Activated naive CD8-positive, alpha-beta T cell treated with anti-CD3 and anti-CD28 coated beads for 36 hours (primary cell): ENCODE measurements at places on chromosomes 7 and 10. TPM values are rescaled to one million over a fixed set of nuclear protein-coding genes. Genes with fewer than 3 reads are reported as not detected.

Gene ASB10
- total RNA-seq: not detected

DNA sequence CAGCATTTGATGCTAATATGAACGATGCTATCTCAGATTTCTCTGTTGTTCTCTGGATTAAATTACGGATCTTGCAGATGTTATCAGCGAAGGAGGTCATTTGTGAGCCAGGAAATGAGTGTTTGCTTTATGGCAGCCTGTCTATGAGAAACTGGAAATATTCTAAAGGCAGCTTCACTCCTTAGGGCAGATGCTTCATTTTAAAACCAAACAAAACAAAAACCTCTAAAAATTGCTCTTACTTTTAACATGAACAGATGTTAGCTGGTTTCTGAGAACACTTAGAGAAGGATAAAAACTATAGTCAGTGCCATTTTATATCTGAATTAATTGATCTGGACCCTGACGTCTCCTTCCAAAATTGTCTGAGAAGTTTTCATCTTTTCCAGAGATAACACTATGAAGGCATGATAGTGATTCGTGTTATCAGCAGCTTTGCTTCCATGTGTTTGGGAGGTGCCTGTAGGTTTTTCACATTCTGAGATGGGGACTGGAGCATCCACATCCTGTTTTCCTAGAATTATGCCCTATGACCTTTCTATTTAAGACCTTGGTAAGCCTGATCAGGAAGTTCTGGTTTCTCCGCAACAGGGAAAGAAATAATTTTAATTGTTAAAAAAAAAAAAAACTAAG, 53.1 kb downstream of the CPED1 start:
- no peak overlapping the region for H3K4me3 ChIP-seq
- DNase-seq: no peak
- H3K27ac ChIP-seq: no peak overlapping the region
- H3K36me3 ChIP-seq: no peaks in the 10 kb centered on the region

Gene LIPK
- not detected for total RNA-seq

DNA sequence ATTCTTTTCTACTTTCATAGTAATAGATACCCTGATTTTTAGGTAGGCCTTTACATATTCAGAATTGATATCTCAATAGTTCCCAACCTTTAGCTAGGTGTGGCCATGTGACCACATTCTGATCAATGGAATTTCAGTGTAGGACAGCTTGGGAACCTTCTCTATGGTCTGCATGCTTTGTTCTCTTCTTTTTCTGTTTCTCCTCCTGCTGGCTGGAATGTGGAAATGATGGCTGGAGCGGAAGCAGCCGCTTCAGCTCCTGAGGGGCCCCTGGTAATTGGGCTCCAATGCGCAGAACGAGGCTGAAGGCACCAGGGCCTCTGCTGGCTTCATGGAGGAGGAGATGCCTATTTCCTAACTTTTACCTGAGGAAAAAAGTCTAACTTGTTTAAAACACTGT, 152.6 kb downstream of the ZMYND11 start:
- H3K36me3 ChIP-seq: no peaks in the 10 kb centered on the region
- H3K4me1 ChIP-seq: peaks cover 4% of the 10 kb centered on the region
- H3K27ac ChIP-seq: no peak overlapping the region

Gene GNG11
- total RNA-seq: not detected

Gene TMEM176B
- total RNA-seq: not detected

Gene DRGX
- not detected for total RNA-seq

DNA sequence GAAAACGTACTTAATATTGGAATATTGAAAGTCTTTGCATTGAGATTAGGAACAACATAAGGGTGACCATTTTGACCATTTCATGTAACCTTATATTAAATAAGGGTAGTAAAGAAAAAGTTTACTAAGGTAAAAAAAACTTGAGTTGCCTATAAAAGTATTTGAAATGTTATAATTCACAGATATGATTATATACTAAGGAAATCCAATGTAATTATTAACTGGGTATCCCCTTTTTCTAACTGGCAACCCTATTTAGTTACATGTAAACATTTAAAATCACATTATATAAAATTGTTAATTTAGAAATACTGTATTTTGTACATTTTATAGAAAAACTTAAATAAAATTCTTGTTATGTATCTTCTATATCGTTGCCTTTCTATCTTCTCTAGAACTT, 64.2 kb downstream of the TRIM24 start:
- no peaks in the 10 kb centered on the region for H3K27me3 ChIP-seq
- H3K4me3 ChIP-seq: no peak overlapping the region
- H3K36me3 ChIP-seq: peaks cover 78% of the 10 kb centered on the region
- H3K27ac ChIP-seq: no peak overlapping the region

Gene THSD7A
- total RNA-seq: not detected

DNA sequence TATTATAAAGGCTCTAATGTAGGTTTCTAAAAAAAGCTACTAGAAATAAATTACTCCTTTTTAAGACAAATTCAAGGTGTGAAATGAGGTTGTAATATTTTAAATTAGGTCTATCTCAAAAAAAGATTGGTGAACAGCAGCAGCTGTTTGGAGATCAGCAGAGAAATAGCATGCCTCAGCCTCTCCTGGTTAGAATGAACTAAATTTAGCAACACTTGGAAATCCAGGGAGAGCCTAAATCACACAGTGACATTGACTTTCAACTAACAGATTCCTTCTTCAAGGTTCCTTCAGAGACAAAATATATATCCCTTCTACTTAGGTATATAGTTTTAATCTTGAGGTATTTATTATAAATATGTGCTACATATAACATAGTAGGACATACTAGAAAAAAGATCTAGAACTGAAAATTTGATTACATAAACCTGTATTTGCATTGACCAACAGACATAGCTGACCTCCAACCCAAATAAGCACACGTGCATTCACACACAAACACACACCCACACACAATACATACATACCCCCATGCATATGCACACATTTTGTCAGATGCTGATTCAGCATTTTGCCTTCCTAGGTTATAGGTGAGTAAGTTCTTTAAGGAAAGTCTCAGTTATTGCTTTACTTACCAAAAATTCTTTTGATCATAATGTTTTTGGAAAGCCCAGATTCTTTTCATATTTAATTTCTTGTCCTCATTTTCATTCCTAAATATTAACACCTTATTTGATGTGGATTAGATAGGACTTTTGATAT, 47.3 kb downstream of the DGKB start:
- DNase-seq: no peak
- H3K27me3 ChIP-seq: no peaks in the 10 kb centered on the region
- no peak overlapping the region for H3K4me3 ChIP-seq
- no peaks in the 10 kb centered on the region for H3K36me3 ChIP-seq

GRCh38 chr10:78146200-78146599, 112.5 kb downstream of the RPS24 start:
- no peak overlapping the region for H3K27ac ChIP-seq
- no peak overlapping the region for H3K4me3 ChIP-seq
- no peaks in the 10 kb centered on the region for H3K36me3 ChIP-seq
- H3K27me3 ChIP-seq: peaks cover 17% of the 10 kb centered on the region
- no peaks in the 10 kb centered on the region for H3K4me1 ChIP-seq
